Activated T-helper 17 cell treated with anti-CD3 and anti-CD28 coated beads, Interleukin-2, amount 50 U/mL, for 72 hours (primary cell): ENCODE measurements at places on chromosomes 2 and 18.

DNA sequence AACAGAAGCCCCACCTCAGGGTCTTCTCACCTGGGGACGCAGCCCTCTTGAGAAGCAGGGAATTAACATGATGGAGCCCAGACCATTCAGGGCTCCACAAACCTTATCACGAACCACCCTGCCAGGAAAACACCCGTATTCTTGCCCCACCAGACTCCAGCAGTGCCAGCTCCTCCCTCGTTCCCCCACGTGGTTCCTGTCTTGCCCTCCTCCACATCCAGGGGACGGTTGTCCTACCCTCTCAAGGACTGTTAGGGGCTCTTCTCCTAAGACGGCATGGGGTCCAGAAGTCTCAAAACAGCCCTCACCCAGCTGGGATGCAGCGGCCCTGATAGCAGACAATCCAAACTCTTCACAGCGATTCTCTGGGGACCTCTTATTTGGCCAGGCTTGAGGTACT lies 372.2 kb upstream of the HS6ST1 start:
- no peak overlapping the region for H3K27ac ChIP-seq
- ATAC-seq, result no peak
- no peak overlapping the region for H3K4me3 ChIP-seq
- H3K4me1 ChIP-seq, result no peaks in the 10 kb centered on the region

- no peaks in the 10 kb centered on the region for H3K27me3 ChIP-seq
- peaks cover 72% of the 10 kb centered on the region for H3K36me3 ChIP-seq
- ATAC-seq, result no peak
- H3K4me1 ChIP-seq, result peaks cover 50% of the 10 kb centered on the region
- peak overlapping the region; percentile 91 for H3K4me3 ChIP-seq
Observed at GRCh38 chr2:98608962-98609604, 694 bp downstream of the UNC50 start.

DNA sequence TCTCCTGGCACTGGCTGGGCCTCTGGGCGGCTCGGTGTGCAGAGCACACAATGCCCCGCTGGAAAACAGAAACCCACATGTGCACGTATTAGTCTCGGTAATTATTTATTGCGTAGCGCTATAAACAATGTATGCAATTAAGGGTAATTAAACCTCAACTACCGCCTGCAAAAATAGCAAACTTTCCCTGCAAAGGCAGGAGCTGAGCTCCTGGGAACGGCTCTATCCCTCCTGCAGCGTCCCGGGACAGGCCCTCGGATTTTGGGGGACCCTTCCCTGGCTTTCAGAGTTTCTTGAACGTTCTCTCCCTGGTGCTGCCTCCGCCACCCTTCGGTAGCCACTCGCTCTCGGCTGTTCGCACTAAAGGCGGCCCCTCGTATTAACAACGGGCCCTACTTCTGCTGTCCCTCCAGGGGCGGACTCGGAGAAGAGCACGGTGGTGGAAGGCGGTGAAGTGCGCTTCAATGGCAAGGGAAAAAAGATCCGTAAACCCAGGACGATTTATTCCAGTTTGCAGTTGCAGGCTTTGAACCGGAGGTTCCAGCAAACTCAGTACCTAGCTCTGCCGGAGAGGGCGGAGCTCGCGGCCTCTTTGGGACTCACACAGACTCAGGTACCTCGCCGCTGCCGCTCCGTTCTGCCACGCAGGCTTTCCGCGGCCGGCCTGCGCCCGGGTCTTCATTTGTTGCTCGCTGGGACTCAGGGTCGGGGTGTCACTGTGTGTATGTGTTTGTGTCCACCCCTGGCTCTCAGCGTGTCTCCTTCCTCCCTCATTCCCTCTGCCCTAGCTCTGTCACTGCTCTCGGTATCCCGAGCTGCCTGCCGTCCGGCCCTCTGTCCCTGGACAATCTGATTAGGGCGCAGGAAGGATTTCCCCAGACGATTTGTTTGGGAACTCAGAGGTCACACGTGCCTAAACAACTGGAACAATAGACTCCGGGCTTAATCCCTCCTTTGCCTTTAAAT lies 1.2 kb downstream of the DLX1 start:
- H3K36me3 ChIP-seq, result peaks cover 40% of the 10 kb centered on the region
- H3K4me3 ChIP-seq, result peak overlapping the region; percentile 75
- ATAC-seq, result peak; percentile 39
- peak overlapping the region; percentile 25 for H3K27ac ChIP-seq
- peaks cover 20% of the 10 kb centered on the region for H3K4me1 ChIP-seq

DNA sequence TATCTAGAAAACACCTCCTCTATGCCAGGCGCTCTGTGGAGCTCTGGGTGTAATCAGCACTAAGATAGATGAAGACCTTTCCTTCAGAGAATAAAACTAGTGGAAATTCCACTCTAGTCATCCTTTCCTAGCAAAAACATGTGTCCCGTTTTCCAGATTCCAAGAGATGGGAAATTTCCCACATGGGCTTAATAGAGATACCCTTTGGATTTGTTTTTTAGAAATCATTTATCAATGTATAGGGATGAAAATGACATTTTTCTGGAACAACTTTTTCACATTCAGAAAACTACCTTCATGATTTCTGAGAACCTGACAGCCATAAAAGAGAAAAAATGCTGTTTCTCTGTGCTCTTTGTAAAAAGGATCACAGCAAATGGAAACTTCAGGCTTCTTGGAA lies 152.1 kb downstream of the NCKAP5 start:
- peaks cover 3% of the 10 kb centered on the region for H3K27me3 ChIP-seq
- H3K36me3 ChIP-seq, result no peaks in the 10 kb centered on the region
- H3K27ac ChIP-seq, result no peak overlapping the region
- no peak for ATAC-seq
- no peak overlapping the region for H3K4me3 ChIP-seq

DNA sequence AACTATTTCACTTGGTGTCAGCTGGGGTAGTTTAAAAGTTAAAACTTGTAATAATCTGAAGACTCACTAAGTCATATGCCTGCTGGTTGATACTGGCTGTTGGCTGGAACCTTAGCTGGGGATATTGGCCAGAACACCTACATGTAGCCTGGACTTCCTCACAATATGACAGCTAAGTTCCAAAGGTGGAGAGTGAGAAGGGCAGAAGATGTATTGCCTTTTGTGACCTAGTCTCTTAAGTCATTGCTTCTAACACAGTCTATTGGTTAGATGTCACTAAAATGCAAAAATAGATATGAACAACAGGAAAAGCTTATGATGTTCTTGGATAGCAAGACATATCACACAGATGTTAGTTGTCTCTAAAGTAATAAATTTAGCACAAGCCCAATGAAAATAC lies 113.2 kb upstream of the CHAC2 start:
- no peaks in the 10 kb centered on the region for H3K4me1 ChIP-seq
- no peak for ATAC-seq
- H3K27me3 ChIP-seq, result no peaks in the 10 kb centered on the region
- H3K36me3 ChIP-seq, result no peaks in the 10 kb centered on the region
- no peak overlapping the region for H3K27ac ChIP-seq

GRCh38 chr18:48161911-48162698 lies 231.6 kb upstream of the SMAD2 start:
- H3K27me3 ChIP-seq, result no peaks in the 10 kb centered on the region
- H3K4me3 ChIP-seq, result peak overlapping the region; percentile 58
- ATAC-seq, result peak; percentile 35
- peaks cover 2% of the 10 kb centered on the region for H3K4me1 ChIP-seq

DNA sequence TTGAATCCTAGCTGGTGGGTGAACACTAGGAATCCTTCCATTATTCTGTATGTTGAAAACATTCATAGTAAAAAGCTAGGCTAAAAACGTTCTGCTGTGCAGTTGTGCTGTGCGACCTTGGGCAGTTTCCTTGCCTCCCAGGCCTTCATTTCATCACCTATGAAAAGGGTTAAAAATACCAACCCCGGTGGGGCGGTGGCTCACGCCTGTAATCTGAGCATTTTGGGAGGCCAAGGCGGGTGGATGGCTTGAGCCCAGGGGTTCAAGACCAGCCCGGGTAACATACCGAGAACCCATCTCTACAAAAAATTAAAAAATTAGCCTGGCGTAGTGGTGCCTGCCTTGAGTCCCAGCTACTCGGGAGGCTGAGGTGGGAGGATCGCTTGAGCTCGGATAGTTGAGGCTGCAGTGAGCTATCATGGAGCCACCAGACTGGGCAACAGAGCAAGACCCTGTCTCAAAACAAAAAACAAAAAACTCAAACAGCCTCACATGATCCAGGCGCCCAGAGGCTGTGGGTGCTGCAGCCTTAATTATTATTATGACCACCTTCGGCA lies 2.9 kb upstream of the RRM2 start:
- no peaks in the 10 kb centered on the region for H3K27me3 ChIP-seq
- peaks cover 11% of the 10 kb centered on the region for H3K4me1 ChIP-seq
- peak overlapping the region; percentile 86 for H3K27ac ChIP-seq
- no peak for ATAC-seq
- peaks cover 46% of the 10 kb centered on the region for H3K36me3 ChIP-seq

DNA sequence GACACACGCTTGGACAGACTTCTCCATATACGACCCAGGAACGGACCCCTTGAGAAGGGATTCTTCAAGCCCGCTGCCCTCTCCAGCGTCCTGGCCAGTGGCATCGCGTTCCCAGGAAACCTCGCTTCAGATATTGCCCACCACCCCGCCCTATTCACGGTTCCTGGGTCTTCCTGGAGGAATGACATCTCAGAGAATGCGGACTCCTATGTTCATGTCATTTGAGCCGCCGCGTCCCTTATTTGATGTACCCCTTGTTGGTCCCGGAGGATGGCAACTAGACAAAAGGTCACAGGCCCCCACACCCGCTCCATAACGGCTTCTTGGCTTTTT lies 588 bp upstream of the CCDC93 start:
- H3K4me3 ChIP-seq, result peak overlapping the region; percentile 96
- peaks cover 15% of the 10 kb centered on the region for H3K36me3 ChIP-seq
- H3K27me3 ChIP-seq, result peaks cover 6% of the 10 kb centered on the region
- ATAC-seq, result no peak
- peaks cover 27% of the 10 kb centered on the region for H3K4me1 ChIP-seq
- H3K27ac ChIP-seq, result peak overlapping the region; percentile 93

DNA sequence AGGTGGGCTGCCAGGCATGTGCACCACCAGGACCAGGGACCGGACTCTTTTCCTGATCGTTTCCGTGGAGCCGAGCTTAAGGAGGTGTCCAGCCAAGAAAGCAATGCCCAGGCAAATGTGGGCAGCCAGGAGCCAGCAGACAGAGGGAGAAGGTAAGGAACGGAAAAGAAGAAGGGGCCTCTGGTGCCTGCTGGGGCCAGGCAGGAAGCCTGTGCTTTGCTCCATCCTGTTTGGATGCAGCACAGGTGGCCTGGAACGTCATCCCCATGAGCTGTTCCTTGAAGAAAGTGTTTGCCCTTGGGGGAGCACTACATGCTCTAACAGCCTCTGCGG lies 33.9 kb downstream of the CNGA3 start:
- no peak overlapping the region for H3K27ac ChIP-seq
- no peak for ATAC-seq
- H3K4me1 ChIP-seq, result peaks cover 4% of the 10 kb centered on the region

DNA sequence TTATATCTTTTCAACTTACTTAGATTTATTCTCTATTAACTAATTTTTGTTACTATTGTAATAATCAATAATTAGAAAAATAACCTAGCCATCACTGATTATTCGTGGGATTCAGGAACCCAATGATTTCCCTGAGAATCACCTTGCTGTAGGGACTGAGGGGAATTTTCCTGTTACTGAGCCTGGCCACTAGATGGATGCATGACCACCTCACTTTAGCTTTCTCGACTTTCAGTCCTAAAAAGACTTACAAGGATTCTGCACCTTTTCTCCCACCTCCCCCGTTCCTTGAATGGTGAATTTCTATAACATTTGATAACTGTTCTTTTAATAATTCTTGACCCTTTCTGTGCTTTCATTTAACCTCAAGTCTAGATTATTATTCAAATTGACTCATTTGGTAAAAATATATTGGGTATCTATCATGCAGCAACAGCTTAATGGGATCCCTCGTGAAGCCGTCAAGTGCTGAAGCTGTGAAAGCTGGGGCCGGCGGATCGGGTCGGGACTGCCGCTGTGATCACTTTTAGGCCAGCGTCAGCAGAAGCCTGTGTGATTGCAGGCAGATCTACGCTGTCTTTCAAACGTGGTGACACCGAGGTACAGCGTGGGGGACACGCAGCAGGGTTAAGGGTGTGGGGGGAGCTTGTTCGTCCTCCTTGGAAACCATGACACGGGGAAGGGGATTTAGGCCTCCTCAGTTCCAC lies 38.8 kb upstream of the TMEM18 start:
- no peaks in the 10 kb centered on the region for H3K36me3 ChIP-seq
- no peak for ATAC-seq
- H3K27me3 ChIP-seq, result peaks cover 44% of the 10 kb centered on the region

DNA sequence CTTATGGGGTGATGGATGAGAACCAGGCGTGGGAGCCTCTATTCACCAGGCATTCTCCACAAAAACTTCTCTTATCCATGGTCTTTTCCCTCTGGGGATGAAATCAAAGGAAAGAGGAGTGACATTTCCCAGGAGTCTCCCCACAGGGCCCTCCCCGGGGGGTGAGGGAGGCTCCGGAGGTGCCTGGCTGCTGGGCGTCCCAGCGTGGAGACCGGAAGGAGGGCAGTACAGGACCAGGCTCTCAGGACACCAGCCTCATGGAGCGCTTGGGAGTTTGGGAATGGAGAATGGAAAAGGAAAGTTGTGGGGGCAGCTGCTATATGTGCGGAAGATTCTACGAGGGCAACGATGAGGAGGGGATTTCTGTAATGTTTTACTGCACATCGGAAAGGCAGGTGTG lies 22.1 kb downstream of the CIB4 start:
- no peaks in the 10 kb centered on the region for H3K36me3 ChIP-seq
- H3K27me3 ChIP-seq, result peaks cover 16% of the 10 kb centered on the region
- no peak overlapping the region for H3K4me3 ChIP-seq
- no peak for ATAC-seq
- no peak overlapping the region for H3K27ac ChIP-seq

GRCh38 chr2:97952357-97952756 lies 43.4 kb downstream of the TMEM131 start:
- no peaks in the 10 kb centered on the region for H3K27me3 ChIP-seq
- no peak for ATAC-seq
- no peak overlapping the region for H3K4me3 ChIP-seq
- H3K27ac ChIP-seq, result no peak overlapping the region
- H3K36me3 ChIP-seq, result peaks cover 7% of the 10 kb centered on the region
- H3K4me1 ChIP-seq, result peaks cover 57% of the 10 kb centered on the region

DNA sequence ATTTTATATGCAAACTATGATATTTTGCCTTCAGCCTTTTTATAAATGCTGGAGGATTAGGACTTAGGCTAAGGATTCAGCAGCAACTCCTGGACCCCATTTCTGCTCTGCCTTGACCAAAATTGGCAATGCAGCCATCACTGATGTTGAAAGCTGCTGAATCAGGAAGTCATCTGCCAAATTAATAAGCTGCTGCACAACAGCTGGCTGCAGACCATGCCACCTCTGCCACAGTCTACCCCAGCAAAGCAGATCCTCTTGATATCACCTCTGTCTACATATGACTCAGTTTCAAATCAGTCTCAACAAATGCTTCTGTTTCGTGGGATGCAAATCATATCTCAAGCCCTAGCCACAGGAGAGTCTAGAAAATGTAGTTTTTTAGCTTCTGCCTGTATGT lies 7.1 kb upstream of the SOS1 start:
- H3K27me3 ChIP-seq, result no peaks in the 10 kb centered on the region
- H3K36me3 ChIP-seq, result peaks cover 5% of the 10 kb centered on the region
- H3K4me1 ChIP-seq, result peaks cover 26% of the 10 kb centered on the region
- H3K4me3 ChIP-seq, result peak overlapping the region; percentile 61

DNA sequence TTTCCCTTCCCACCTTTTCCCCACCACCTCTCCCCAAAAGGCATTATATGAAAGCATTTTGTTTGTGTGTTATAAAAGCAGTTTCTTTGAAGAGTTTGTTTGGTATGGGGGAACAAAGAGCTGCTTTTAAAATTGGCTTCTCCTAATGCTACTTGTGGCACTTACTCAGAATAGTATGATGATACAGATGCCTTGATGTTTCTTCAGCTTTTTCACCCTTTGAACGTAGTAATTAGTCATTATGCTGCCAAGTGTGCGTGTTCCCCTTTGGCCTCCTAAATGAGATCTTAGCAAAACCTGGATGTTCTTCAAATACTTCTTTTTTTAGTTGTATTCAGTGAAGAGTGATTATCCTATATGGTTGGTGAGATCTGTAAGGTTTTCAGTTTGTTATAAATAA lies 183.4 kb downstream of the PTGR3 start:
- no peak overlapping the region for H3K27ac ChIP-seq
- H3K4me1 ChIP-seq, result peaks cover 16% of the 10 kb centered on the region
- no peak for ATAC-seq
- no peak overlapping the region for H3K4me3 ChIP-seq
